ENCODE measurements at places on chromosomes 1 and 21. TPM values are rescaled to one million over a fixed set of nuclear protein-coding genes. Genes with fewer than 3 reads are reported as not detected.

DNA sequence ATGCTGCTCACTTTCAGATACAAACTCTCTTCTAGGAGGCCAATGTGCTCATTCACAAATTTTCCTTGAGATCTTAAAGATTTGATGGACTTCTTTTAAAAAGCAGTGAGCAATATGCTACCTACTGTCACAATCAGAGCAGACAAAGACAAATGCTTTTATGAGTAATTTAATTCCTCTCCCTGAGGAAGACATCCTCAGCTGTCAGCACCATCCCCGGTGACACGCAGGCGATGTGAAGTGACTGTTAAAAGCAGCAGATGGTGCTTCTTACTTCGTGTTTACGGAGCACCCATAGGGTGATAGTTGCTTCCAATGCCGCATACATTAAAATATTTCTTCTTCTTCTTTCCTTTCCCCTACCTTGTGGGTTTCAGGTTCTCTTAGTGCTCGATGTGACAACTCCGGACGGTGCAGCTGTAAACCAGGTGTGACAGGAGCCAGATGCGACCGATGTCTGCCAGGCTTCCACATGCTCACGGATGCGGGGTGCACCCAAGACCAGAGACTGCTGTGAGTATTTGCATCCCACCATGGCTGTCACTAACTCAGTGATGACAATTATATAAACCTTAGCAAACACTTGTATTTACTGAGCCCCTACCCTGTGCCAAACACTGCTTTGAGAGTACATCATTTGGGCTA lies 29.1 kb downstream of the LAMC2 start:
- no peak for DNase-seq

- DNase-seq, result peak; percentile 45
Observed at GRCh38 chr1:155173478-155174323, at the start of gene TRIM46. Gene TRIM46 (plus strand): TSS chr1:155173849. CDS start chr1:155173967, 118 bp downstream.

- DNase-seq, result no peak
Observed at GRCh38 chr1:103898576-103899345, 149.1 kb downstream of the AMY1C start.

DNA sequence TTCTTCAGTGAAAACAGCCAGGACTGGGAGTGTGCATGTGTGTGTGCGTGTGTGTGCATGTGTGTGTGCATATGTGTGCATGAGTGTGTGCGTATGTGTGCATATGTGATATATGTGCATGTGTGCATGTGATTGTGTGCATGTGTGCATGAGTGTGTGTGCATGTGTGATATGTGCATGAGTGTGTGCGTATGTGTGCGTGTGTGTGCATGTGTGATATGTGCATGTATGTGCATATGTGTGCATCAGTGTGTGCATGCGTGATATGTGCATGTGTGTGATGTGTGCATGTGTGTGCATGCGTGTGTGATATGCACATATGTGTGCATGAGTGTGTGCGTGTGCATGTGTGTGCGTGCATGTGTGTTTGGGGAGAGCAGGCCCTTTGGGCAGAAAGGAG lies 89.8 kb downstream of the ITPKB start:
- no peak for DNase-seq

GRCh38 chr1:32014199-32014947 lies 705 bp downstream of the KHDRBS1 start:
- peak; percentile 69 for DNase-seq

ADORA1 gene
- total RNA-seq, result 0.42 TPM

HRNR gene
- not detected for total RNA-seq

CALML6 gene
- 0.17 TPM for total RNA-seq

CHRNB2 gene
- 0.07 TPM for total RNA-seq

C1orf141 gene
- not detected for total RNA-seq
